Stimulated activated CD4-positive, alpha-beta T cell treated with anti-CD3 and anti-CD28 coated beads, Interleukin-12 subunit alpha, Interleukin-12 subunit beta, amount 100 ng/mL, for 24 hours (primary cell): ENCODE measurements at places on chromosomes 7 and 10.

DNA sequence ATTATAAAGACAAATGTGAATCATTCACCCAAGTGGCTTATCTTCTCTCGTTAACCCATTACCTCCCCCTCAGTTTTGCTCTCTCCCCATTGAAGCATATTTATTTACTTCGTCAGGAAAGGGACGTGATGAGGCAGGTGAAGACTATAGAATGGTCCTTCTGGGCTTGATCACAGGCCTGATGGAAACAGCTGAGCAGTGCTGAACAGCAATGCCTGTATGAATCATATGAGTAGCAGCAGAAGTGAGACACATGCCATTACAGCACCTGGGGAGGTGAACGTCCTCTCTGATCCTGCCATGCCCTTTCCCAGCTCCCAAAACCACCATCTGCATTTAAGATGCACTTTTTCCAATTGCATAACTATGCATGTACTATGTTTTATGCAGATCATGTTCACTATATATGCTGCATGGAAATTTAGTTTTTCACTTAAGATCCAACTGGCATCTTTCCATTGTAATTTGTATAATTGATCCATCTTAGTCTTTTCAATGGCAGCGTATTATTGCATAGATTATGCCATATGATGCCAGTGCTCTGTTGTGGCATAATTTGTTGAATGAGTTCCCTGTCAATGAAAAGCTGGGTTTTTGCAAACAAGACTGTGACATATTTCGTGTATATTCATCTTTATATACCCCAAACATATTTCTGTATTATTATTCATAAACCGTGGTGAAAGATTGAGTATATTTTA, 105.3 kb downstream of the CXCL12 start:
- DNase-seq: no peak

- DNase-seq: no peak
Observed at GRCh38 chr7:47622946-47623640, 41.2 kb upstream of the TNS3 start.

DNA sequence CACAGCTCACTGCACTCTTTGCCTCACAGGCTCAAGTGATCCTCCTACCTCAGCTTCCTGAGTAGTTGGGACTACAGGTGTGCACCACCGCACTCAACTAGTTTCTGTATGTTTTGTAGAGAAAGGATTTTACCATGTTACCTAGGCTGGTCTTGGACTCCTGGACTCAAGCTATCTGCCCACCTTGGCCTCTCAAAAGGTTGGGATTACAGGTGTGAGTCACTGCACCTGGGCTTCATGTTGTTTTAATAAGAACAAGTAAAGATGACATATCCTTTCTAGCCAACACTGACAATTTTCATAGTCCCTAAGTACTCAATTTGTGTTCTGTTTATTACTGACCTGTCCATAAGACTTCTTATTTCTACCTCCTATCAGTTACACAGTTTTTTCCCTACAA, 16.8 kb downstream of the SEMA3C start:
- no peak for DNase-seq

- DNase-seq: no peak
Observed at GRCh38 chr7:119903085-119903484, 369.9 kb upstream of the KCND2 start.
